ENCODE measurements at places on chromosomes 5 and 9. TPM values are rescaled to one million over a fixed set of nuclear protein-coding genes. Genes with fewer than 3 reads are reported as not detected.

SOHLH1 gene
- not detected for total RNA-seq

FBLL1 gene
- total RNA-seq: 0.20 TPM

FBXL7 gene
- total RNA-seq: not detected

ROPN1L gene
- total RNA-seq: 0.42 TPM

BAAT gene
- total RNA-seq: 0.15 TPM
